ENCODE measurements at places on chromosomes 4 and X.

- no peak for DNase-seq
Measured at GRCh38 chr4:48570646-48571220, 80.7 kb downstream of the ZAR1 start.

DNA sequence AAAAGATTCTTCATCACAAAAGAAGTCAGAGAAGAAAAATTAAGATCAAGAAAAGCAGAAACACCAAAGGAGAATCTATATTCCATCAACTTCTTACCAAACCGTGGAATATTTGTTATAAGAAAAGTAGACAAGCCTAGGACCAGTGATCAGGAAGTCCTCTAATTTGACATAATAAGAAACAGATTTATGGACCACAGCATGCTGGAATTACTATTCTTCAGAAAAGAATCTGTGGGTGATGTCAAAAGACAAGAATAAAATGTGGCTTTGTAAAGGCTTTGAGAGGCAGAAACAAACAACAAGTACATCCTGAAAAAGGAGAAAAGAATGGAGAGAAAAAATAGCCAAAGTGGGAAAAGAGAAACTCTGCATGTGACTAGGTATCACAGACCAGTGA is 123.3 kb downstream of the SLC10A7 start:
- DNase-seq = no peak

DNA sequence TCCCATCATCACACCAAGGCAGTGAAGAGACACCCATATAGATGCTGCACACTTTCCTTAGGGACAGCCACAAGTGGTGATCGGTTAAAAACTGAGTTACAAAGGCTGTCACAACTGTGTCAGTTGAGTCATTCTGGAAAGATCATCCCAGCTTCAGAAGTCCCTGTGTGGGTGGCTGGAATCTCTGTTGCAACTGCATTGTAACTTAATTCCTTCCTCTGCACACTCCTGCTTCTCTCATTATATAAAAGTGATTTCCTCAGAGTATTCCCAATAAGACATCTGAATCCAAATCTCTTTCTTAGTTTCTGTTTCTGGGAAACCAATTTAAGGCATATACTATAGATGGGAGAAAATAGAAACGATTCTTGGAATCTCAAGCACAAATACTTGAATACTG is 88.1 kb downstream of the FSTL5 start:
- no peak for DNase-seq

- no peak for DNase-seq
Measured at GRCh38 chrX:116417968-116418367, 18.4 kb upstream of the SLC6A14 start.

- no peak for DNase-seq
Measured at GRCh38 chr4:176302283-176303275, 17.2 kb upstream of the SPCS3 start.

Data from NCI-H510A (cell line).